Pulmonary artery endothelial cell (primary cell): ENCODE measurements at places on chromosomes 16 and 17. TPM values are rescaled to one million over a fixed set of nuclear protein-coding genes. Genes with fewer than 3 reads are reported as not detected.

Gene WNT3
- 1.9 and 2.0 TPM in 2 replicates for total RNA-seq

Gene CDRT15
- total RNA-seq = not detected in 2 replicates

DNA sequence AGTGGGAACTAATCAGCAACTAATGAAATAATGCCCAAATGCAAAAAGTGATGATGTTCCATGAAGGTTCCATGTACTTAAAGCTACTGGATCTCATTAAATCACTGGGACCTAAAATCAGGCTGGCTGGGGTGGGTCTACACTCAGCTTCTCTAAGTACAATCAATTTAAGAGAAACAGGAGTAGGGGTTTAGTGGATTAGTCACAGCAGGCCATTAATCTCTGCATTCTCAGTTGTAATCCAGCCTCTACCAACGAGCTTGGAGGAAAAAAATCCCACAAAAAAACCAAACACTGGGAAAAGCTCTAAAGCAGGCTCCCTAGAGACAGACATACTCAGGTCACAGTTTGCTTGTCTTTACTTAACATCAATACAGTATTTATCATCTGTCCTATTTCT lies 15.0 kb downstream of the CA10 start:
- DNase-seq = no peak

- DNase-seq = no peak
These were observed 59.8 kb upstream of the ARL4D start for GRCh38 chr17:43338886-43339516.

DNA sequence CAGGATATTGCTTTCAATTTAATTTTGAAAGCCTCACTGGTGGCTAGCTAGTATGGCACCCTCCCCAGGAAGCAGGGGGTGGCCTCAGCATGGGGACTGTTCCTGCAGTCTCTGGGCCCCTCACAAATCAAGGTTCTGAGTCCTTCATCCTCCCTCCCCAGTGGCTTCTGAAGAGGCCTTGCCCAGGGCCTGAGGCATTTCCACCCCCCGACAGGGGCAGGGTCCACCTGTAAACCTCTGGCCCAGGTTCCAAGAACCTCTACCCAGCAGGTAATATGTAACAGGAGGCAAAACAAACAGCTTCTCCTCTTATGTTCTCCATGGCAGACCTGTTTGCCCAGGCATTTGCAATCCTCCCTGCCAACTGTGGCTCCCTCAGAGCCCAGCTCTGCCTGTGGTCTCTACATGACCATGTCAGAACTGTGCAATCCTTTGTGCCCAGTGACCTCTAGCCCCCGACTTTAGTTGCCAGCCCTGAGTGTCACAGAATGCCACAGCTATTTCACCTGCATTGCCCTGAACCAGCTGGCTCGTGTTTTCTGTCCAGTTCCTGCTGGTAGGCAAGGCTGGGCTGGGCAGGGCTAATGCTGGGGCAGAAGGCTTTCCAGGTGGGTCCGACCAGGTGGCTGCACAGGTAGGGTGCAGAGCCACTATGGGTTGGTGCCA lies 14.3 kb downstream of the ACSF2 start:
- no peak for DNase-seq

DNA sequence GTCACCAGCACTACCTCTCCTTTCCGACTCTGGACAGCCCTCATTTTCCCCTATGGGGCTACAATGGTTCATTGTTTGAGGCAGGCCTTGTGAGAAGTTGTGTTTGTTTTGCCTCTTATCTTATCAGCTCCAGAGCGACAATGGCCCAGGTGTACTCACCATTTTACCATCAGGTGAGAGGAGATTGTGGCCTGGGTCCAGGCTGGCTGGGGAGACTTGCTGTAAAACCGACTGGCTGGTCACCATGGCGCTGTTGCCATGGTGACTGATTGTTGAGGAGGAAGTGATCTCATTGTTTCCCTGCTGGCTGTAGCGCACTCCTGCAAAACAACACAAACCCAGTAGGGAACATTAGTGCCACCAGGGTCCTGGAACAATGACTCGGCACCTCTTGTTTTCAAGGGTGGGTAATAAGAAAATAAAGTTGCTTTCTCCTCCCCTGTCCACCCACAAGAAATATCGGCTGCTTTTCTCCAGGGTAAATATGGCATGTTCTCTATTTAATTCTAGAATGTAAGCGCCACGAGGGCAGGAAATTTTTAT lies 34.4 kb downstream of the HNF1B start:
- peak; percentile 78 for DNase-seq

Gene SLFN12L
- 0.04 and 0.07 TPM in 2 replicates for total RNA-seq

DNA sequence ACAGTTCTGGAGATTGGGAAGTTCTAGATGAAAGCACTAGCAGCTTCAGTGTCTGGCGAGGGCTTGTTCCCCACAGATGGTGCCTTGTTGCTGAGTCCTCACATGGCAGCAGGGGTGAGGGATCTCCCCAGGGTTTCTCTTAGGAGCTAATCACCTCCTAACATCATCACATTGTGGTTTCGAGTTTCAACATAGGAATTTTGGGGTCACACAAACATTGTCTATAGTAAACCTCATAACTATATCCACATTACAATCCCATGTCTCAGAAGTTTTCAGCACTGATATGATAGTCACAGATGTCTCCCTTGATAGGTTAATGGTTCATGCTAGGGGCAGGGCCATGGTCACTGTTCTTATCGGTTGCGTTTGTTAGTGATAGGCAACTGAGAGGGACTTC lies 13.8 kb downstream of the CLUAP1 start:
- DNase-seq = no peak

DNA sequence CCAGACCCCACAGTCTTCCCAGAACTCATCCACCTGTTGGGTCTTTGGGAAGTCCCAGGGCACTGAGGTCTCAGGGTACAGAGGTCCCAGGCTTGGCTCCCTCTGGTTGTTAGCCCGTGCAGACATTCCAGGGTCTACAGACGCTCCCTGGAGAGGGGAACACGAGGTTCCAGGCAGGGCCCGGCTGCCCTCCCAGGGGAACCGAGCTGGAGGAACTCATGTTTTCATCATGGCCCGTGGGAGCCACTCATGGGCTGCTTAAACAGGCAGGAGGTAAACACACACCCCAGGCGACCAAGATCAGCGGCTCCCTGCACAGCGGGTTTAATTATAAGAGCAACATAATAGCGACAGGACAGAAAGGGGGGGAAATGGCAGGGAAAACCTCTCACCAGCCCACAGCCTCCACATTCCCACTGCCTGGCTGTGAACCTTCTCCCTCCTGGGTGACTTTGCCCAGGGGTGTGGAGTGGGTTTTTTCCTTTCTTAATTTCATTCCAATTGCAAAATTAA lies 36.5 kb downstream of the TRARG1 start:
- DNase-seq = no peak

DNA sequence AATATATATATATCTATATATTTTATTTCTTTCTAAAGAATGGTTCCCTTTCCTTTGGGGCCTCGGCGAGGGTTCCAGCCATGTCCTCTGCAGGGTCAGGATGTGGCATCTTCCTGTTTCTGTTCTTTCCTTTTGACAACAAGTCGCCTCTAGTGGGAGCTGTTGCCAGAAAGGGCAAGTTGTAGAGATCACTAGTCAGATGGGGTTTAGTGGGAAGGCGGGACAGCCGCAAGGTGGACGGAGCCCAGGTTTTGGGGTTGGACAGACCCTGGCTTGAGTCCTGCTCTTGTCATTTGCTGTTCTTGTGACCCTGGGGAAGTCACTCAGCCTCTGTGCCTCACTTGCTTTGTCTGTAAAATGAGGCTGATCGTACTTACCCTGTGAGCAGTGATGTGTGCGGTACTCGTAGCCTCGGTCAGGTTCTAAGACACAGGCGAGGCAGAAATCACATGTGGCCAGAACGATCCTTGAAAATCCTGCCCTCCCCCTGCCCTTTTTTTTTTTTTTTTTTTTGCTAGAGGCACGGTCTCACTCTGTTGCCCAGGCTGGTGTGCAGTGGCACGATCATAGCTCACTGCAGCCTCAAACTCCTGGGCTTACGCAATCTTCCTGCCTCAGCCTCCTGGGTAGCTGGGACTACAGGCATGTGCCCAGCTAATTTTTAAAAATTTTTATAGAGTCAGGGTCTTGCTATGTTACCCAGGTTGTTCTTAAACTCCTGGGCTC lies 80.1 kb downstream of the ABCC6 start:
- no peak for DNase-seq

Gene BFAR
- 85.7 and 91.9 TPM in 2 replicates for total RNA-seq

GRCh38 chr17:56786989-56787482 lies 46.7 kb downstream of the C17orf67 start:
- DNase-seq = peak; percentile 67

Gene YBX2
- total RNA-seq = 0.07 and 0.32 TPM in 2 replicates
